ENCODE measurements at places on chromosomes 4 and X.

DNA sequence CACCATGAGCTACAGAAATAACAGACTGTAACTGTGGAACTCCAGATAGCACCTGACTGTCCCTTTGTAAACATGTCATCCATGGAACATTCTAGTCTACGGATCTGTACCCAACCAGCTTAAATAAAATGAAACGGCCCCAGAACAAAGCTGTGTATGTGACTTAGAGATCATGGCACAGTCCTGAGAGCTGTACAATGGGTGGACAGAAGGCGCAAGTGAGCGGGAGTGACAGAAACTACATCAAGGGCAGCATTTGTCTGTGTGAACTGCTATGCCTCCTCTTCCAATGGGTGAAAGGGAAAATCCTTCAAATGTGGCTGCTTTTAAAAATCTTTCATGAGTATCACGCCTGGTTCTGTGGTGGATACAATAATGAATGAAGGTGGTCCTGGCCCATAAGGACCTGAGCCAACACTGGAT, 72.5 kb downstream of the FAT1 start:
- no peak for DNase-seq

DNA sequence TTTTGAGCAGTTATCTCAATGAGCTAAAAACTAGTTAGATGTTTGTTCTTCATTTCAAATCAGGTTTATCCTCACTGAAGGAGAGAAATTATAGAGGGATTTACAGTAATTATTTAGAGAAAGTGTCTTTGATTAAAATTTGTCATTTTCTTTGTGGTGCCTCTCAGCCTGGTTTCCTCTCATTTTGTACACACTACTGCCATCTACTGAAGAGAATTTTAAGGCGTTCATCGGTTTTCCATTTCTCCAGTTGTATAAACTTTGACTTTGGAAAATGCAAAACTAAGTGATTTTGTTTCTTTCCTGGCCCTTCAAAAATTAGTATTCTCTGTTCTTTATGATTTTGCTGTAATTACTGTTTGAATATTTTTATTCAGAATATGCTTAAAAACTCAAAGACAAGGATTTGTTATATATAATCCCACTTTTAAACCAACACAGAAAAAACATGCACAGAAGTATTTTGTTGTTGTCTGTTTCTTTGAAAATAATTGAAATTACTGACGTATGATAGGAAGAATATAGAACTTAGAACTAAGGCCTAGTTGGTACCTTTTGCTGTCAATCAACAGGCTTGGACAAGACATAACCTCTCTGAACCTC, 34.4 kb upstream of the ANXA3 start:
- no peak for DNase-seq

GRCh38 chrX:71222929-71223328, at the start of gene GJB1:
Gene GJB1, plus strand, starts transcription at chrX:71223224. Its CDS starts 484 bp downstream, at chrX:71223708.
- DNase-seq, result no peak

DNA sequence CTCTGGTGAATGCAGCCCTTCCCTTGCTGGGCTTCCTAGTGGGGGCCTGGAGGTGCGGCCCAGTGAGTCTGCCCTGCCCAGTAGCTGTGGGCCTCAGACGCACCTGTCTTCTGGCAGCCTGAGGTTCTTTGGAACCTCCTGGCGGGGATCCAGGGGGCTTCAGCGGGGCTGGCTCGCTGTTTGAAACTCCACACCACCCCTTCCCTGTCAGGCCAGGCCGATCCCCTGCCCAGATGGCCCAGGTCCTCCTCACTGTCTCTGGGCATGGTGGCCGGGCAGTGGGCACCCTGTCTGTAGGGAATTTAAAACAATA, 10.7 kb upstream of the NKX1-1 start:
- DNase-seq, result no peak

DNA sequence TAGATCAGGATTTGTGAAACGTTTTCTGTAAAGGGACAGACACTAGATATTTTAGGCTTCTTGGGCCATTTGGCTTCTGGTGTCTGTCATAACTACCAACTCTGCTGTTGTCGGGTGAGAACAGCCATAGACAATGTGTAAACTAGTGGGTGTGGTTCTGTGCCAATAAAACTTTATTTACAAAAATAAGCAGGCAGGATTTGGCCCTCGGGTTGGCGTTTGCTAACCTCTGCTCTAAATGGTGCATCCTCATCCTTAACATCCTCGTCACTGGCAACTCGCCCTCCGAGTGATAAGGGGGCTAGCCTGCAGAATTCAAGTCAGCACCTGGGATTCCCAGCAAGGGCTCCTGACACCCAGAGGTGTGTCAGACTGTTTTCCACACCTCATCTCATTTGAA, 105.8 kb upstream of the MSX1 start:
- no peak for DNase-seq

Data from activated CD4-positive, alpha-beta T cell treated with anti-CD3 and anti-CD28 coated beads, Interleukin-2, amount 50 U/mL, for 24 hours (primary cell).